ENCODE measurements at places on chromosomes 13 and 19.

GRCh38 chr19:6126335-6126974, 9.0 kb upstream of the ACSBG2 start:
- peak; percentile 20 for DNase-seq

DNA sequence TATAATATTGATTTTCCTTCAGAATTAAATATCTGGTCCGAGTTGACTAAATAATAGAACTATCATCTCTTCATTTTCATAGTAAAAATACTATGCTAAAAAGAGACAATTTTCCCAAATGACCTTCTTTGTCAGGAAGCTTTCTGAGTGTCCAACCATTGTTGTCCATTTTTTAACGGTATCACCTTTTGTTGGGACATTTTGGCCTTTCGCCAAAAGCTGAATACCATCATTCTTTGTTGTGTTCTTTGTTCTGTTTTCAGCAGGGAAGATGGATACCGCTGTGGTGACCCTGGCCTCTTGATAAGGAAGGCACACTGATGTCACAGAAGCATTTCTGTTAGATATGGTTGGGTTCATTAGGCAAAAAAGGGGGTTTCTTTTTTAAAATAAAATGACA, 654.4 kb upstream of the GPC6 start:
- no peak for DNase-seq

- DNase-seq: no peak
Observed at GRCh38 chr13:41720839-41721561, 239.9 kb downstream of the VWA8 start.

GRCh38 chr13:91716436-91717065, 318.1 kb downstream of the GPC5 start:
- no peak for DNase-seq

DNA sequence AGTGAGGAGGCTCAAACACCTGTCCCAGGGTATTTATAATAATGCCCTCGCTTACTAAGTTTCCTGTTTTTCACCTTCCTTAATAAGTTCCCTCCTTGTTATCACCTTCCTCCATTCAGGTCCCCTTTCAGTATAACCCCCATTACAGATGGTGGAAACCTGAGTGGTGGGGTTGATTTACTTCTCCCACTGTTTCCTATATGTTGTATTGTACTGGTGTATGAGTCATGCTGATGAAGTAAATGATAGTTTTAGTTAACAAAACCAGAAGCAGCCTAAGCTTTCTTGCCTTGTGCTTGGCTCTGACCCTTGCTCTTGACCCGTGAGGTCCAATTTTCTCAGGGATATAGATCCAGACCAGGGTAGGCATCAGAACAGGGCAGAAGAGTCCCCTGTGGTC, 22.3 kb upstream of the TNFSF11 start:
- no peak for DNase-seq

DNA sequence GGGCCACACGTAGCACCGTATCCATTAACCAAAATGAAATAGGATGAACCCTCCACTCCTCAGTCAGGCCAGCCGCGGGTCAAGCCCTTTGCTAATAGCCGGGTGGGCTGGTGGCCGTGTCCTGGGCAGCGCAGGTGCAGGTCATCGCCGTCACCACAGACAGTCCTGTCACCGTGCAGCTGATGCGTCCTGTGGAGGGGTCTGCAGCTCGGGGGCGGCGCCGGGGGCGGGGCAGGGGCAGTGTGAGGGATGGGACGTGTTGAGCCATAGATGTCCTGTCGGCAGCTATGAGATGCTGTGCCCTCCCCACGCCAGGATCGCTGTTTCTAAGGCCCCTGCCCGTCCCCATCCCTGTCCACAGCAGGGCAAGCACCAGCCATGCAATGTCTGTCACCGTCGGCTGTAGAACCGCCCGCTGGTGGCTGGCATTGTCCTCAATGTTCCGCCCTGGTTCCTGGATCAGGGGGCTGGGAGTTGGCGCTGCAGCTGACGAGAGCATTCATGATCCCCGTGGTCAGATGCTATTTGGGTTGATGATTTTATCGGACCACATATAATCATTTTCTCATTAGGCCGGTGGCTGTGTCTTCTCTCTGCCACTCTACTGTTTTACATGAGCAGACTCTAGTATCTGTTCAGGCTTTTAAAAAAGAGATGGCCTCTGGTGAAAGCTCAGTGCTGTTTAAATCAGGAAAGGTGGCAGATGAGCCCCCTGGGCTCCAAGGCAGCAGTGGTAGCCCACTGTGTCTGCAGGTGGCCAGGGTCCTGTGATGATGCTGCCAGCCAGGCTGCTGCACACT, 126.1 kb downstream of the KDM4B start:
- no peak for DNase-seq

DNA sequence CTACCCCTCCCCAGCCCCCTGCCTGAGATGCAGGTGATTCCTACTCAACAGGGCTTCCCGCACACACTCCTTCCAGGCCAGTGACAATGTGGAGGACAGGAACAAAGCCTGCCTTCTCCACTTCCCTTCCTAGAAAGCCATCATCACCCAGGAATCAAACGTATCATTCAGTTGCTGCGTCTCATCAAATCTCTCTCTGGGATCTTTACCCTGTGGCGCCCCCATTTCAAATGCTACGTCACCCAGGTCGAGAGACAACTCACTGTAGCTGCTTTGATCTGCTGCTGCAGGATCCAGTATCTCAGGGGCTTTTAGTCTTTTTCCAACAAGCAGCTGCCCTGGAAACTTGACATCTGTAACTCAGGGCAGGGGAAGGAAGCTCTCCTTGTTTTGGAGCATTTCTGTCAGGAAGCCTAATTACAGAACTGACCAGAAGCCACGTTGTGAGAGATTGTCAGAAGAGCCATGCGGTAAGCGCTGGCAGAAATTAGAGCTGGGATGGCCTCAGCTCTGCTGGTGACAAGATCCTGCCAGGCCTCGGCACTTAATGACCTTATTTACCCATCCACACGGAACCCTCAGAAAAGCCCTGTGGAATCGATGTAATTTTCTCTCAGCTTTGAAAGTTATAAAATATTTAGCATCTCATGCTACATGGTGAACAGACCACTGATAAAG, 140.5 kb downstream of the STK24 start:
- no peak for DNase-seq

GRCh38 chr13:31196992-31197391, 2.8 kb upstream of the B3GLCT start:
- no peak for DNase-seq
